ENCODE measurements at places on chromosomes 3 and 15.

GRCh38 chr3:78176869-78177268 lies 1137.0 kb downstream of the ROBO2 start:
- no peaks in the 10 kb centered on the region for H3K4me1 ChIP-seq
- H3K27ac ChIP-seq = no peak overlapping the region
- no peaks in the 10 kb centered on the region for H3K36me3 ChIP-seq
- H3K27me3 ChIP-seq = no peaks in the 10 kb centered on the region
- no peak for DNase-seq

DNA sequence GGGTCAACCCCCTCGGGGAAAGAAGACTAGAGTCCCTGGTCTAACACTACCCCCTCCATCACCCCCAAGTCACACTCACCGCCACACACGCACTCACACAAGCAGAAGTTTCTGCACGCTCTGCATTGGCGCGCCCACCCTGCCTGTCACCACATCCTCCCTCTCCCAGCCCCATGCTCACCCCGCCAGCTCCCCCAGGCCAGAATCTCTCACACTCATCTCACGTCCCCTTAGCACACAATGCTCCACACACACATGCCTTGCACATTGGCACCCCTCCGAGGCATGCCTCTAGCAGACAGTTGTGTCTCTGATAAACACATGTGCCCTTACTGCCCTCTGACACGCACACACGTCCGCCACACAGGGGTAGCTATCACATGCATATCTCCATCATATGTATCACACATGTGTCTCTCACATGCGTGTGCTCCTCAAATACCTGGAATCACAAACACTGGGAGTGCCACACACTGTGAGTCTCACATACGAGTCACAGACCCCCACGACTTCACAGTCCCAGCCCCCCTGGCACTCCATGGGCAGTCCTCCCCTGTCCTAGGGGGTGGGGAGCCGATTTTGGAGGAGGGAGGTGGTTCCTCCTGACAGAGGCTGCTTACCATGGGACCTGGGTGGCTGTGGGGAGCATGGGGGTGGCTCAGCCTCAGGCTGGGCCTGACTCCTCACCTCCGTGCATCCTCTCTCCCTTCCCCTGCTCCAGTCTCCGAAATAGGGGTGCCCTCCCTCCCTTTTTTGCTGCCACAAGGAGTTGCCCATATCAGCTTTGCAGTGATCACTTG lies 898 bp downstream of the FBLN2 start:
- H3K36me3 ChIP-seq = no peaks in the 10 kb centered on the region
- no peak for DNase-seq
- no peak overlapping the region for H3K4me3 ChIP-seq
- H3K27ac ChIP-seq = no peak overlapping the region
- H3K4me1 ChIP-seq = peaks cover 8% of the 10 kb centered on the region
- peaks cover 3% of the 10 kb centered on the region for H3K27me3 ChIP-seq

GRCh38 chr15:21267671-21268395 lies 172.5 kb downstream of the POTEB3 start:
- H3K4me3 ChIP-seq = no peak overlapping the region
- no peaks in the 10 kb centered on the region for H3K4me1 ChIP-seq
- DNase-seq = no peak
- no peaks in the 10 kb centered on the region for H3K27me3 ChIP-seq

- no peaks in the 10 kb centered on the region for H3K4me1 ChIP-seq
- no peak overlapping the region for H3K27ac ChIP-seq
- no peaks in the 10 kb centered on the region for H3K36me3 ChIP-seq
- DNase-seq = no peak
Measured at GRCh38 chr3:115270849-115271248, 123.8 kb upstream of the ZBTB20 start.

- H3K4me3 ChIP-seq = no peak overlapping the region
- H3K27ac ChIP-seq = no peak overlapping the region
- no peaks in the 10 kb centered on the region for H3K36me3 ChIP-seq
- no peaks in the 10 kb centered on the region for H3K4me1 ChIP-seq
Measured at GRCh38 chr15:61226361-61227256, 2.5 kb downstream of the RORA start.

DNA sequence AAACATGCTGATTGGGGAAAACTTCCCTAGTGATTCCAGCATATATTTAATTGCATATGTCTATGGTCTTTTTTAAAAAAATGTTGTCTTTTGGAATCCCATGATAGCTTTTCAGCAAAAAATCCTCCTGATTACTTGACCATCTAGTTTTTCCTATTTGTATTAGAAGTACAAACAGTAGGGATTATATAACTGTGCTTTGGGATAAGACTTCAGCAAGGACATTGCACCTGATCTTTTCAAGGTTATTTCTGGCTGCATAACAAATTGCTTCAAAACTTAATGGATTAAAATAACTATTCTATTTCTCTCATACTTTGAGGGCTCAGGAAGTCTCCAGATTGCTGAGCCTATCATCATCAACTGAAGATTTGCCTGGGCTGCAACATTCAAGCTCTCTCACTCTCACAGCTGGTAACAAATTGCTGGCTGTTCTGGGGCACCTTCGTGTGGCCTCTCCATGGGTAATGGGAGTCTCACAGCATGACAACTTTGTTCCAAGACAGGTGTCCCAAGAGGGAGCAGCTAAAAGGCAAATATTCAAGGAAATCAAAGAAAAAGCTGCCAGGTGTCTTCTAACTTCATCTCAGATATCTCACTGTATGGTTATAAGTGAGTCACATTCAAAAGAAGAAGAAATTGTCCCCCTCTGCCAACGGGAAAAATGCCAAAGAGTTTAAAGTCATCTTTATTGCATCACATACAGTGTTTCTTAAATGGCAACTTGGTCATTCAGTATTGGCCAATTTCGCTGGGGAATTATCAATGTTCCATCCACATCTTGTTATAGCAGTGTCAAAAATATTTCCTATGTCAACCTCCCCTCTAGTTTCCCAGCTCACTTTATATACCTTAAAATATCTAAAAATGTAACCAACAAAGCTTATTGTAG lies 644.5 kb upstream of the GRM7 start:
- H3K4me1 ChIP-seq = no peaks in the 10 kb centered on the region
- DNase-seq = no peak
- no peak overlapping the region for H3K4me3 ChIP-seq
- no peaks in the 10 kb centered on the region for H3K36me3 ChIP-seq
- H3K27me3 ChIP-seq = no peaks in the 10 kb centered on the region

GRCh38 chr3:106913966-106914365 lies 463.3 kb upstream of the CCDC54 start:
- no peak for DNase-seq
- H3K36me3 ChIP-seq = no peaks in the 10 kb centered on the region
- no peak overlapping the region for H3K4me3 ChIP-seq
- no peaks in the 10 kb centered on the region for H3K27me3 ChIP-seq

- no peaks in the 10 kb centered on the region for H3K27me3 ChIP-seq
- peaks cover 13% of the 10 kb centered on the region for H3K4me1 ChIP-seq
- 0 out of 2 replicates have a peak overlapping the region, but pooled peaks have one; percentile 5 for H3K27ac ChIP-seq
- no peaks in the 10 kb centered on the region for H3K36me3 ChIP-seq
Measured at GRCh38 chr3:197466586-197467399, 89.0 kb downstream of the BDH1 start.

DNA sequence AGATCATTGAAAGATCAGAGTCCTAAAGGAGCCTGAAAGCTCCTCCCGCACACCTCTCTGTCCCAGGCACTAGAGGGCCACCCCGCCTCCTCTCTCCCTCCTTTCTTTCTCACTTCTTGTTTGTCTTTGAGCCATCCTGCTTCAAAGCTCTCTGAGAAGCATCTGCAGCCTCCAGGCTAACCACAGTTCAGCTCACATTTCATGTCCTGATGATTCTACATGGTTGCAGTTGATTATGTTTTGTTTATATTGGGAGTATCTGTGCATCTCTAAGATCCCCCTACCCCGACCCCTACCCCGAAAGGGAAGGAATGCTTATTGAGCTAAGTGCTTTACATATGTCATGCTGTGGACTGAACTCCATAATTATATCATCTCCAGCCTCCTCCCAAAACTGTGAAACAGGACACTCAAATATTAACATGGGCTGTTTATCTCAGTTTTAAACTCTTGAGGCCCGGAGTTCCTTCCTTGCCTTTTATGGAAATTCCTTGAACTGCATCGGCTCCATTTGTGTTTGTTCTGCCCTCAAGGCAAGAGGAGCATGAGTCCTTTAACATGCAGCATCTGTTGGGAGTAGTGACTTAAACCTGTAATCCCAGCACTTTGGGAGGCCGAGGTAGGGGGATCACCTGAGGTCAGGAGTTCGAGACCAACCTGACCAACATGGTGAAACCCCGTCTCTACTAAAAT lies 30.9 kb downstream of the MGLL start:
- H3K4me1 ChIP-seq = peaks cover 31% of the 10 kb centered on the region
- H3K27me3 ChIP-seq = no peaks in the 10 kb centered on the region
- H3K4me3 ChIP-seq = no peak overlapping the region

DNA sequence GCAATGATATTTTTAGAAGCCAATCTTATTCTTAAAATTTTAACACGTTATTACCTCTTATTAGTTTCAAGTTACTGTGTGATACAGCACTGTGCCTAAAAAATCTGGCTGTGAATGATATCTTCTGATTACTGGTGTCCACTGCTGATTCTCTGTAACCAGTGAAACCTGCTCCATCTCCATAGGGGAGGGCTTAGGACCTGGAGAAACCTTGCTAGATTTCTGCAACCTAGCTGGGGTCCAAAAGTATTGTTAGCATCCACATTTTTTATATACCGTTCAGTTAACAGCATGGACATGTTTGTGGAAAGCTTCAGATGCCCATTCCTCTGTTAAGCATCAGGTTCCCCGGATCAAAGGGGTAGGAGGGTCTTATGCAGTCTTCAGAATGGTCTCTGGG lies 193.9 kb upstream of the TOPAZ1 start:
- no peak overlapping the region for H3K4me3 ChIP-seq
- H3K4me1 ChIP-seq = no peaks in the 10 kb centered on the region
- H3K36me3 ChIP-seq = no peaks in the 10 kb centered on the region
- no peak for DNase-seq

- peaks cover 2% of the 10 kb centered on the region for H3K4me1 ChIP-seq
- no peak overlapping the region for H3K27ac ChIP-seq
- H3K4me3 ChIP-seq = no peak overlapping the region
- peaks cover 2% of the 10 kb centered on the region for H3K27me3 ChIP-seq
- DNase-seq = peak; percentile 84
Measured at GRCh38 chr15:75966073-75966472, 46.2 kb downstream of the NRG4 start.

DNA sequence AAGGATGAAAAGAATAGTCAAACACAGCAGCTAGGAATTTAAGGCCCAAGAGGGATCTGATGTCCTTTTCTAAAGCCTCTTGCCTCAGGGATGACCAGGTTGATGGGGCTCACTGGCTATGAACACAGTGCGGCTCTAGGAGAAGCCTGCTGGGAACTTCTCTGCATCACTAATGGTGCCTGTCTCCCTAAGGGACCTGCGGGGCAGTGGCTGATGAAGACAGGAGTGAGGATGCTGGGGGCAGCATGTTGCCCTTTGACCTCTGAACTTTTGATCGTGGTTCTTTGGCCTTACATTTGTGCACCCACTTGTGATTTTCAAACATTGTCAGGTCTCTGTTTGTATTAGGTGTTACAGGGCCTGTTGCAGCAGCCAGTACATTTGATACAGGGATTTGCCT lies 64.9 kb upstream of the KLHL25 start:
- no peaks in the 10 kb centered on the region for H3K4me1 ChIP-seq
- peaks cover 13% of the 10 kb centered on the region for H3K27me3 ChIP-seq
- no peak overlapping the region for H3K27ac ChIP-seq

DNA sequence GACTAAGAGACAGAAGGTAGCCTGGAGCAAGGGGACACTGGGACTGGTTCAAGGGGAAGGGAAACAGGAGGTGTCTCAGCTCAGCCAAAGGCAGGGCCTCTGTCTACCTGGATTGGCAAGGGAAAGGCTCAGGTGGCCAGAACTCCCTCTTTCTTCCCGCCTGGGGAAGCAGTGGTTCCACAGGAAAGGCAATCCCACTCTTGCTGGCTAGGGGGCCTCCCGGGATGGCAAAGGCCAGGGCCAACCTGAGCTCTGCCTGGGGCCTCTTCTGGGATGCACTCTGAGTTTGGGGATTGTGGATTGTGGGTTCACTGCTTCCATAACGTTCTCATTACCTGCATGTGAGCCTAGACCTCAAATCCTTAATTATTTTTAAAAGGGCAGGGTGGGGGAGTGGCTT lies 13.0 kb upstream of the PARP6 start:
- H3K27me3 ChIP-seq = peaks cover 16% of the 10 kb centered on the region
- no peaks in the 10 kb centered on the region for H3K4me1 ChIP-seq
- H3K36me3 ChIP-seq = no peaks in the 10 kb centered on the region
- H3K4me3 ChIP-seq = no peak overlapping the region
- DNase-seq = no peak

- peaks cover 2% of the 10 kb centered on the region for H3K4me1 ChIP-seq
- no peak overlapping the region for H3K27ac ChIP-seq
- H3K4me3 ChIP-seq = no peak overlapping the region
- no peaks in the 10 kb centered on the region for H3K27me3 ChIP-seq
- DNase-seq = no peak
- peaks cover 7% of the 10 kb centered on the region for H3K36me3 ChIP-seq
Measured at GRCh38 chr3:146124126-146124801, 36.7 kb downstream of the PLOD2 start.

DNA sequence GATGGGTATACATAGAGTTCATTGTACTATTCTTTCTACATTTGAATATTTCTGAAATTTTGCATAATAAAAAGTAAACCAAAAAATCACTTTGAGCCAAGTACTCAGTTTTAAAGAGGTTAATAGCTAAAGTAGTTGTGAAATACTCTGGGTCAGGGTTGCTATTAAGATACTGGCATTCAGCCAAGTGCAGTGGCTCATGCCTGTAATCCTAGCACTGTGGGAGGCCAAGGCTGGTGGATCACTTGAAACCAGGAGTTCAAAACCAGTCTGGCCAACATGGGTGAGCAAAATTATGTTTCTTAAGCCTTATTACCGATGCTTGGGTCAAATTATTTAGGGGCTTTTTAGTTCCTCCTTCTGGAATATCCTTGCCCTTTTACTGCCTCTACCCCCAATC lies 122.0 kb upstream of the MELTF start:
- no peak overlapping the region for H3K27ac ChIP-seq
- H3K27me3 ChIP-seq = no peaks in the 10 kb centered on the region
- 0 out of 2 replicates have a peak, but pooled peaks cover 3% of the 10 kb centered on the region for H3K36me3 ChIP-seq

GRCh38 chr15:82646250-82647044 lies 716 bp downstream of the CPEB1 start:
- H3K27ac ChIP-seq = no peak overlapping the region
- no peaks in the 10 kb centered on the region for H3K4me1 ChIP-seq
- no peaks in the 10 kb centered on the region for H3K36me3 ChIP-seq

DNA sequence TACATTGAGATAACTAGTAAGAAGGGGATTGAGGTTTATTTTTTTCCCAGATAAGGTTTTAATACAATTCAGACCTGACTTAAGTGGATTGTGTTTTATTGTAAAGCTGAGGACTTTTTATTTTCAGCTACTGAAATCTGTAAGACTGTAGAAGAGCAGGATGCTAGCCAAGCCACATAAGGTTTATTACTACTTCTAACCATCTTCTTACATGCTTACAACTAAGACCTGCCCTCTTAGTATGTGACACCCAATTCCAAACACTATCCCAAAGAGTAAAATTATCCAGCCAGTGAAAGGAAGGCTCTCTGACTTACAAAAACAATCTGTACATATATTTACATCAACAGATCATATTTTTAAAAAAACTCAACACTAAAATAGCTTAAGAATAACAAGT lies 564.5 kb upstream of the NAALADL2 start:
- no peak for DNase-seq
- no peaks in the 10 kb centered on the region for H3K27me3 ChIP-seq
- no peak overlapping the region for H3K4me3 ChIP-seq
